Epithelial cell of proximal tubule (primary cell): ENCODE measurements at places on chromosomes 3 and 15.

DNA sequence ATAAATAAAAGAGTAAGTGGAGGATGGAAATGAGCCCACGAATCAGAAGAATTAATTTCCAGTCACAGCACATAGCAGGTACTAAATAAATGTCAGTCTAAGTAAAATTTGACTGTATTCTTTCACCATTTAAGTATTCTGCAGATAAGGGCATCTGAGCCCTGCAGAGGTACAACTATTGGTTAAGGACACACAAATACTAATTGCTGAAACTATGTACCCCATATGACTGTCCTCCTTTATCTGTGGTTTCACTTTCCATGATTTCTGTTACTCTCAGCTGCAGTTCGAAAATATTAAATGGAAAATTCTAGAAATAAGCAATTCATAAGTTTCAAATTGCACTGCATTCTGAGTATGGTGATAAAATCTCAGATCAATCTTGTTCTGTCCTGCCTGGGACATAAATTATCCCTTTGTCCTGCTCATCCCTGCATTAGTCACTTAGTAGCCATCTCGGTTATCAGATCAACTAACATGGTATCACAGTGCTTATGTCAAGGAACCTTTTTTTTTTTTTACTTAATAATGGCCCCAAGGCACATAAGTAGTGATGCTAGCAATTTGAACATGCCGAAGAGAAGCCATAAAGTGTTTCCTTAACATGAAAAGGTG, 95.1 kb downstream of the LSAMP start:
- no peak for DNase-seq

- DNase-seq = no peak
Measured at GRCh38 chr15:59689626-59690236, 611 bp upstream of the BNIP2 start.

- DNase-seq = no peak
Measured at GRCh38 chr3:151944356-151944755, 70.9 kb downstream of the SUCNR1 start.

DNA sequence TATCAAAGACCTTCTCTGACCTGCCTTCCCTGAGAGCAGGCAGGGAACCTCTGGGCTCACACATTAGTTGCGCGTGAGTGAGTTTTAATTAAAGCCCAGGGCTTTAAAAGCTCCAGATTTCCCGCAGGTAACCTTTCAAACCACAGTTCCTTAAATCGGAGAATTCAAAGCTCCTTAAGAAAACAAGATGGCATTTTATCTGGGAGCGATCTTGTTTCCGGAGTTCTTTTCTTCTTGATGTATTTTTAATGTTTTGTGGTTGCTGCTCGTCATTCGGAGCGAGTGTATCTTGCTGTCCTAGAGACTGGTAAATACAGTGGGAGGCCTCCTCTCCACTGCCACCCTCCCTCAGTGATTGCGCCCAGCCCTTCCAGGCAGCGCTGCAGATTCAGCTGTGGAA, 284.3 kb downstream of the CLSTN2 start:
- no peak for DNase-seq

DNA sequence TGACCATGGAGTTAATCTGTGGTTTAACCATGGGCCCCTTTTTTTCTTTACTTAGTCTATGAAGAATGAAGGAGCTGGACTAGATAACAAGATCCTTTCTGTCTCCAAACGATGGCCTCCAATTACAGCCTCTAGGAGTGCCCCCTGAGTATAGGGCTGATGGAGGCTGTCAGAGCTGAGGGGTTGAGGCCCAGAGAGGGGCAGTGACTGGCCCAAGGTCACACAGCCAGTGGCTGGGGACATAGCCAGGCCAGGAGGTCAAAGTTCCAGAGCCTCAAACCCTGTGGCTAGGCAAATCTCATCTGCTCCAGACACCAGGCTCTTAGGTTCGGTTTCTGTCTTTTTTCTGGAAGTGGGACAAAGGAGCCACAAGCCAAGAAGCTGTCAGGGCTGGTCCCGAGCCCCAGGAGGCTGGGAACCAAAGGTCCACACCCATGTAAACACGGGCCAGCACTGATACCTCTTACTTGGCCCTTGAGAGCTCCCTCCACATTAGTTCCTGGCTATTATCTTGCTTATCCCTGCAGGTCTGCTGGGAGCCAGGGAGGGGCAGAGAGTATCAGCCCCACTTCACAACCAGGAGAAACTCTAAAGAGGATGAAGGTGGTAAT, 10.3 kb downstream of the RHOV start:
- DNase-seq = no peak

DNA sequence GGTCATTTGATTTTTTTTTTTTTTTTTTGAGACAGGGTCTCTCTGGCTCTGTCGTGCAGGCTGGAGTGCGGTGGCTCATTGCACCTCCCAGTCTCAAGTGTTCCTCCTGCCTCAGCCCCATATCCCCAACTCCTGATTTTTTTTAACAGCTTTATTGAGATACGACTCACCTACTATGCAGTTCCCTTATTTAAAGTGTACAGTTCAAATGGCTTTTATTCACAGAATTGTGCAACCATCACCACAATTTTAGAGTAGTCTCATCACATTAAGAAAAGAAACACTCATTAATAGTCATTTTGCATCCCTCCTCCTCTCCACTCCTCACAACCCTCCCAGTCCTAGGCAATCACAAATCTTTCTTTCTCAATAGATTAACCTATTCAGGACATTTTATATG, 1.9 kb upstream of the TRA2B start:
- DNase-seq = no peak

DNA sequence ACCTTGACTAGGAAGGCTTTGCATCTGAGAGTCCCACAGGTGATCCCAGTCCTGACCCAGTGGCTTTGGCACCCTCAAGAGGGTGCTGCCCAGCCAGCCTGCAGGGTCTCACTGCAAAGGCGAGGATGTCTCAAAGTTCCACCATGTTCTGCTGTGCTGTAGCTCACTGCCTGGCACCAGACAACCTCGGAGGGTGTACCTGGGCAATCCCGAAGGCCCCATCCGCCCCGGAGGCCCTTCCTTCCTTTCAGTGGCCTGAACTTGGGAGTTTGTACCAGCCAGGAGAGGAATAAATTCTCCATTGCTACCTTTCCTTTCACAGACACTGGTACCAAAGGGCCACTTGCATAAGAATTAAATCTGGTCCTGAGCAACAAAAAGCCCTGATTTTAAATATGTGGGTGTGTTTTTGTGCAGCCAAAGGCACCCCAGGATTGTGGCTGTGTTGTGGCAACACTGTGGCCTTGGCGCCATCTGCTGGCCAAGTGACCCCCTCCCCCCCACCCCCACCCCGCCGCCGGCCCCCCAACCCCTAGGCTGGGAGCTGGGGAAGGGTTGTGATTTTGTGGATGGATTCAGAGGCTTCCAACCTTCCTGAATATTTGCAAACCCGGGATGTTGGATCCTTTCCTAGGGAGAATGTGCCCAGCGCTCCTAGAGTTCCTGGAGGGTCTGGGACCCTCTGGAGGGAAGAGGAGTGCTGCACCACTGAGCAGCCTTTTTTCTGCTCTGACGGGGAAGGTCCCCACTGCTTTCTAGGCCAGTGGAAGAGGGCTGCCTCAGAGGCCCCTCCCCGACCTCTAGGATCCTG, 9.7 kb upstream of the PTPN23 start:
- DNase-seq = no peak

- no peak for DNase-seq
Measured at GRCh38 chr3:48184299-48184698, 3.9 kb downstream of the CDC25A start.
